ENCODE measurements at places on chromosomes 4 and X.
A peak's percentile ranks its signal among the peaks of the same experiment; 100 is the strongest.

- DNase-seq, result no peak
These were observed 27.7 kb downstream of the HERC3 start for GRCh38 chr4:88619971-88620370.

- DNase-seq, result no peak
These were observed 19.3 kb downstream of the NOA1 start for GRCh38 chr4:56958111-56958517.

GRCh38 chr4:170162416-170162815 lies 72.7 kb upstream of the AADAT start:
- no peak for DNase-seq

DNA sequence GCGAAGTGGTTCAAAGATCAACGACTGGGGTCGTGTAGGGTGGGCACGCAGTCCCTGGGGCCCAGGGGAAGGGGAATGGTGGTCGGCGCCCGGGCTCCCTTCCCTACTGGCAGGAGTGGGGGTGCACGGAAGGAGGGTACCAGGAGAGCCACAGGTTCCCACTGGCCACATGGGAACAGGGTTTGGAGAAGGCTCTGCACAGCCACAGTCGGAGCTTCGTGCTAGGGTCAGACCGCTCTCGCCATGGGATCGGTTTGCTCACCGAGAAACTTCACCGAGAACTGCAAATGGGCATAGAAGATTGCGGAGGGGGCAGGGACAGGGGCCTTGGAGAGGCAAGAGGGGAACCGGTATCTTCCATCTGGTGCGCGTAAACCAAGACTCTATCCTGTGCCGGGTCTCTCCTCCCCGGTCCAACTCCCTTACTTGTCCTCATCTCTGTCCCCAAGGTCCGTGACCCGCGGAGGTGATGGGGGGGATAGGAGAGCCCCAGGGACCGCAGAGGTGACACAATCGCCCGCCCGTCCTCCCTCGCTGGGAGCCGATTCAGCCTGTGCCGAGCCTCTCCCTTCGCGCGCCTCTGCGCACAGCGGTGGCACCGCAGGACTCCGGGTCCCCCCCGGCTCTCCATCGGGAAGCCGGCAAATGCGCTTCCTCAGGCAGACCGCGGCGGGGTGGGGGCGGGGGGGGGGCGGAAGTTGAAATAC lies 1.0 kb downstream of the SCD5 start:
- DNase-seq, result no peak

GRCh38 chrX:4825550-4825949 lies 1112.1 kb upstream of the PRKX start:
- no peak for DNase-seq

DNA sequence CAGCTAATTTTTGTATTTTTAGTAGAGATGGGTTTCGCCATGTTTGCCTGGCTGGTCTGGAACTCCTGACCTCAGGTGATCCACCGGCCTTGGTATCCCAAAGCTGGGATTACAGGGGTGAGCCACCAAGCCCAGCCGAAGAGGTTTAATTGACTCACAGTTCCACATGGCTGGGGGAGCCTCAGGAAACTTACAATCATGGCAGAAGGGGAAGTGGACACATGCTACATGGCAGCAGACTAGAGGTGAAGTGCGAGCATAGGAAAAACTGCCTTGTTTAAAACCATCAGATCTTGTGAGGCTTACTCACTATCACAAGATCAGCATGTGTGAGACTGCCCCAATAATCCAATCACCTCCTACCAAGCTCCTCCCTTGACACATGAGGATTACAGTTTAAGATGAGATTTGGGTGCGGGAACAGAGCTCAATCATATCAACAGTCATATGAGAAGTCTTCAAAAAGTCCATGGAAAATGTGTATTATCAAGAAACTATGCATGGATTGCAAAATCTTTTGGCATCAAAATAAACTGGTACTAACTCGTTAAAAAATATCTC lies 25.8 kb upstream of the RPL39 start:
- no peak for DNase-seq

DNA sequence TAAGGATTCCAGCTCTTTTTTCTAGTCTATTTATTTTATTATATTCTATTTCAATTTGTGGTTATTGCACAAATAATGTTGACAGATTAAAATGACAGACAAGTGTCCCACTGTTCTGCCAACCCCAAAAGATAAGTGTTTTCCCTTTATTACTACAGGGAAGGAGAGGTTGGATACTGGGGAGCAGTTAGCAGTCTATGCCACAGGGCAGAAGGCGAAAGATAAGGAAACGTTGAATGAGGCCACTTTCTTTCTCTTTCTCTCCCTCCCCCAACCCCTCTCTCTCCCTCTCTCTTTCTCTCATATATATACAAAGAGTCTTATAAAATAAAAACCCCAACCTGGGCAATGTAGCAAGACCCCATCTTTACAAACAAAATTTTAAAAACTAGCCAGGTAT lies 31.6 kb downstream of the SLC9A6 start:
- no peak for DNase-seq

GRCh38 chrX:37854148-37854547 lies 6.8 kb upstream of the DYNLT3 start:
- DNase-seq, result no peak

DNA sequence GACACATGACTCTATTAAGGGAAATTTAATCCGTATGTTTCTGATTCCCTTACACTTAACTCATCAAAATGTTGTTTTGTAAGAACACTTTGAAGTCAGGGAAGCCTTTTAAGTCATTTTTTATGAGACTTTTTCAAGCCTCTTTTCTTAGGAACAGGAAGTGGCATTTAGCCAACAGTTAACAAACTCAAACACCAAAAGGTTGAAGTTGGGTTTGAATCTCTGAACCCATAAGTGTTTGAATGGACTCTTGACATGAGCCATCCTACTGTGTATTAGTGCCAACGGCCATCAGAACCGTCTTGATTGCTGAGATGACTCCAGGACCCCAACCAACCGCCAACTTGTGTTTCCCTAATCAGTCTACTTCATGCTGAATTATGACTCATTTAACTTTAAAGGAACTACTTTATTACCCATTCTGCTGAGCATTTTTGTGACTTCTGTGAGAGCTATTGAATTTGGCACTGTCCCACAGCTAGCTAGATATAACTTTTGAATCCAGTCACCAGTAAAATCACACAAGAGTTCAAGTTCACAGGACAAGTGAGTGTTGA lies 209.1 kb upstream of the FAT1 start:
- DNase-seq, result no peak

GRCh38 chr4:156672492-156673305 lies 298.9 kb downstream of the PDGFC start:
- no peak for DNase-seq

DNA sequence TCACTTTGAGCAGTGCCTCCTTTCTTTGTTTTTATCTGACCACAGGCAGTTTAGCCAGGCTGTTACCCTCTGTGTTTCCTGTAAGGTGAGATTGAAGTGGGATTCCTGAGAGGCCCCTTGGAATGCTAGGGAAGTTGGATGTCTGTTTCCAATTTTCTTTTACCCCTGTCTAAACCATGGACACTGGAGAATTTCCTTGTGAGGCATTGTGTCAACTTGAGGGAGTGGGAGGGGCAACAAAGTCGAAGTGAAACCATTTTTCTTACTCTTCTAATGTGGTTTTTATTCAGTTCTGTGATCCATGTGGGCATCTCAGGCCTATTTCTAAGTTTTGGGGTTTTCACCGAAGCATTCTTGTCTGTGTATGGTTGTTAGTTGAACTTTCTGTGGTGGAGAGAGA lies 296.1 kb upstream of the UGT8 start:
- no peak for DNase-seq

GRCh38 chr4:169110633-169111032 lies 100.6 kb upstream of the CBR4 start:
- no peak for DNase-seq

GRCh38 chrX:1011691-1012283 lies 200.7 kb downstream of the CRLF2 start:
- DNase-seq, result no peak

- DNase-seq, result no peak
These were observed 5.2 kb downstream of the NHS start for GRCh38 chrX:17380221-17380620.

- DNase-seq, result no peak
These were observed 428.9 kb downstream of the EPHA5 start for GRCh38 chr4:65241257-65241997.

DNA sequence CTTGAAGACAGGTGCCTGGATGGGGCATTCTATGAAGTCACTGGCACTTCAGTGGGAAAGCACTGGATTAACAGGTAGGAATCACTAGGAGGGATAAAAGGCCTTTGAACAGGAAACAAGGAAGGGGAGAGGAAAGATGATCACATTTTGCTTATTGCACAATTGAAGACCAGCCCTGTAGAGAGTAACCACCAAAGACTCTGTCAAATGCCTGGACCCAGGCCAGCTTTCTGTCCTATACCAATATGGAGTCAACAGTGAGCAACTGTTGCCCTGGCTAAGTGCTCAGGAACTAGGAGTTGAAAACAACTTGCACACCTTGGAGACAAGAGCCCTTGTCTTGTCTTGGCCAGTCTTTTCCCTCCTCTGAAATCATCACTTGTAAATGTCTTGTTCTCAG lies 14.1 kb upstream of the RTL3 start:
- DNase-seq, result no peak

DNA sequence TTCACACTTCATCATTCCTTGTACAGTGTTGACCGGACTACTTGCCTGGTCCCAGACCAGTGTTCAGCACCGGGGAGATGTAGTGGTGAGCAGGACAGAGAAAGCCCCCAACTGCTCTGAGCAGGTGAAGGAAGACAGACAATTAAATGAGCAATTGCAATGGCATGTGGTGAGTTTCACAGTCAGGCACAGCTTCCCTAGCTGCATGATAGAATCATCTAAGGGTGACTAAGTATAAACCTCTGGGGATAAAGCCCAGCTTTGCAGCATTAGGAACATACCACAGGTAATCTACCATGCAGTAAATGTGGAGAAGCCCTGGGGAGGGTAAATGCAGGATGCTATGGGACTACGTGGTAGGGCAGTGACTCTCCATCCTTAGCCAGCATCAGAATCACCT lies 47.8 kb downstream of the TMA16 start:
- no peak for DNase-seq

DNA sequence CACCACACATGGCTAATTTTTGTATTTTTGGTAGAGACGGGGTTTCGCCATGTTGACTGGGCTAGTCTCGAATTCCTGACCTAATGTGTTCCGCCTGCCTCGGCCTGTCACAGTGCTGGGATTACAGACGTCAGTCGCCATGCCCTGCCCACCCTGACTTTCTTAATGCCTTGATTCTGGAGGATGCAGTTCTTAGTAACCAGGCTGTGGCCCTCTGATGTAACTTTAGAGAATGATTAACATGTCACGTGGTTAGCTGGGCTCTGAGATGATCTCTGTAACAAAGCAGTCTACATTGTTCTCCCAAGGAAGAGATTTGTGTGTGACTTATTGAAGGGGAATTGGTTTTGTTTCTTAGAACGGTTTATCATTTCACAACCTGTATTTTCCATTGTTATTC lies 30.6 kb downstream of the ANK2 start:
- DNase-seq, result no peak

GRCh38 chr4:86928400-86929255 lies 6.2 kb upstream of the AFF1 start:
- DNase-seq, result no peak

- DNase-seq, result peak; percentile 7
These were observed 103.4 kb upstream of the PAK3 start for GRCh38 chrX:110992611-110993010.

GRCh38 chr4:181468451-181468850 lies 774.8 kb upstream of the TENM3 start:
- no peak for DNase-seq

DNA sequence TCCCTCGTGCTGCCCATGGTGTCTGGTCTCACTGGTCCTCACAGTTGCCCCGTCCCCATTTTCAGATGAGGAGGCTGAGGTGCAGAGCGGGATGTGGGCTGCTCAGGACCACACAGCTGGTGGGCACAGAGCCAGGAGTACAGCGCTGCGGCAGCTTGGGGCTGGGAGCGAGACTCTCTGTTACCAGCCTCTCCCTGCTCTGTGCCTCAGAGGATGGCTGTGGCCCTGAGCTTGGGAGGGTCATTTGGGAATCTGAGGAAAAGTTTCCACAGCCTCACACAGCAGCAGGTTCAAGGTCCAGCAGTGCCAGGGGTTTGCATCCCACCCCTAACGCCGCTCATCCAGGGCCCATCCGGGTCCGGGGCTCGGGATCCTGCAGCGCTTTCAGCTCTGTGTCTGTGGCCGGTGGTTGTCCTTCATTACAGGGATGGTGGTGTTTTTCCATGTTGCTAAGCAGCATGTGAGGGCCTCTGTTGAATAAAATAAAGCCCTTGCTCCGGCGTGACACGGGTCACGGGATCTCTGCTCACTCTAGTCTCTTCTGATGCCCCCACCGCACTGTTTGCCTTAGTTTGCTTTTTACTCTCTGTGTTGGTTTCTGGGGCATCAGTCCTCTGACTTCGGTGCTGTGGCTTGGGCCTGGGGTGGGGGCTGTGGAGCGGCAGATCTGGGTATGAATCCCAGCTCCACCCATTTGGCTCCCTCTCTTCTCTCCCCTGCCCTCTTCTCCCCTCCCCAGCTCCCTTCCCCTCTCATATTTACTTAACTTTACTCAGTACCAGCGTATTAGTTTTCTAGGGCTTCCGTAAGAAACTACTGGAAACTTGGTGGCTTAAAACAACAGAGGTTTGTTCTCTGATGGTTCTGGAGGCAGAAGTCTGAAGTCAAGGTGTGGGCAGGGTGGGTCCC lies 6.5 kb downstream of the WFS1 start:
- no peak for DNase-seq

DNA sequence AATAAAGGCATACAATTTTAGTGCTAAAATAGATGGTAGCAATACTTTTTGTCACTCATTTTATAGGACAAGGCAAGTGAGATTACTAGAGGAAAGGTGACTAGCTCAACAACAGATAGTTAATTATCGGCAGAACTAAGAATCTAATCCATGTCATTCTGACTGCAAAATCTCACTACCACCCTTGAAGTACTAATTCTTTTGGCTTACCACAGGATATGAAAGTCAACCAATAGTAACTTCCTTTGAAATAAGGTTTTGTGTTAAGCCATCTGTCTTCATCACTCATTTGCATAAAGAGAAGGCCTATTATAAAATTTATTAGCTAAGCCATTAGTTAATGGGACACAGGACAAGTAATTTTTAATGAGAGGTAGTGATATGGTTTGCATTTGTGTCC lies 25.3 kb upstream of the ZMAT1 start:
- DNase-seq, result no peak

DNA sequence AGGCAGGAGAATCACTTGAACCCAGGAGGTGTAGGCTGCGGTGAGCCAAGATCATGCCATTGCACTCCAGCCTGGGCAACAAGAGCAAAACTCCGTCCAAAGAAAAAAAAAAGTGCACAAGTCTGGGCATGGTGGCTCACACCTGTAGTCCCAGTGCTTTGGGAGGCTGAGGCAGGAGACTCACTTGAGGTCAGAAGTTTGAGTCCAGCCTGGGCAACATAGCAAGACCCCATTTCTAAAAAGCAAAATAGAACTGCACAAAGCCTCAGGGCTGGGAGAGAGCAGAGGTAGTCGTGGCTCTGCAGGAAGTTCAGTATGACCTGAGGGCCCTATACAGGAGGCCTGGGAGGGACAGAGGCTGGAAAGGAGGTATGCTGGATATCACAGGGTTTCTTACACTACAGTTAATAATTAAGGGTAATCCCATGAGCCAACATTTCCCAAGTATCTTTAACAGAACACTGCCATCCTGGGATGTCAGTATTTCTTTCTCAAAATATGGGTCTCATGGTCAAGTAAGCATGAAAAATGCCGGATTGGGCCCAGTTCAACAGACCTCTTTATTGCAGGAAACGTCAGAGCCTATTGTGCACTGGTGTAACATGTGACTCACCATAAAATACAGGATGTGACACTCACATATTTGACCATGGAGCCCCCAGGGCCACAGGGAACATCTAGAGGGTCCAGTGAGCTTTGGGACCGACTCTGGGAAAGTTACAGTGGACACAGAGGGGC lies 37.8 kb downstream of the ACSL1 start:
- no peak for DNase-seq

- no peak for DNase-seq
These were observed 43.2 kb upstream of the TMSB15B start for GRCh38 chrX:103919270-103919637.

All from T-helper 9 cell (primary cell).